ENCODE measurements at places on chromosomes 7 and 10.

- DNase-seq = peak; percentile 58
These were observed 122.4 kb downstream of the CLEC2L start for GRCh38 chr7:139645572-139646523.

GRCh38 chr7:31494421-31494820 is 19.5 kb upstream of the ITPRID1 start:
- DNase-seq = no peak

GRCh38 chr10:115814542-115814941 is 458.5 kb downstream of the GFRA1 start:
- DNase-seq = no peak

DNA sequence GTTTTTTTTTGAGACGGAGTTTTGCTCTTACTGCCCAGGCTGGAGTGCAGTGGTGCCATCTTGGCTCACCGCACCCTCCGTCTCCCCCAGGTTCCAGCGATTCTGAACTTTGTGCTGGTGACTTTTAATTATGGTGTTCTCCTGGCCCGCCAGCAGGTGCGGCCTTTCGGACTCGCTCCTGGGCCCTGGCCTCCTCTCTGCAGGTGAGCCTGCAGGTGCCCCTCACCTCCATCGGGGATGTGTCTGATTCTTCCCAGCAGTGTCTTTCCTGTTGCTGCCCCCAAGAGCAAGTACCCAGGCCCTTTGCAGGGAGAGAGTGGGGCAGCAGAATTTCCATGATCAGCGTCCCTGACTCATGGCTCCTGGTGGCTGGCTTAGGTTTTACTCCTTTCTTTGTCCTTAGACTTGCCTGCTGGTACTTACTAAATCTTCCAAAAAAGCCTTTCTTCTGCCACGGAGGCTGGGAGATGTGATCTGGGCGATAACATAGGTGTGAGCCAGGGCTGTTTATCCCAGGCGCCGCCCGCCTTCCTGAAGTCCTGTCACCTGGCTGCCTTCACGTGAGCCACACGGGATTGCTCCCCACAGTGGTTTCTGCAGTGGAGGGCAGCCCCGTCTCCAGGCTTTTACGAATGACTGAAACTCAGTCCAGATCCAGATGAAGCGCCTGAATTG is 10.7 kb downstream of the WIPI2 start:
- DNase-seq = no peak

GRCh38 chr7:28708033-28708951 is 249.8 kb downstream of the TRIL start:
- no peak for DNase-seq

GRCh38 chr10:84429926-84430520 is 101.6 kb downstream of the CCSER2 start:
- peak; percentile 71 for DNase-seq

DNA sequence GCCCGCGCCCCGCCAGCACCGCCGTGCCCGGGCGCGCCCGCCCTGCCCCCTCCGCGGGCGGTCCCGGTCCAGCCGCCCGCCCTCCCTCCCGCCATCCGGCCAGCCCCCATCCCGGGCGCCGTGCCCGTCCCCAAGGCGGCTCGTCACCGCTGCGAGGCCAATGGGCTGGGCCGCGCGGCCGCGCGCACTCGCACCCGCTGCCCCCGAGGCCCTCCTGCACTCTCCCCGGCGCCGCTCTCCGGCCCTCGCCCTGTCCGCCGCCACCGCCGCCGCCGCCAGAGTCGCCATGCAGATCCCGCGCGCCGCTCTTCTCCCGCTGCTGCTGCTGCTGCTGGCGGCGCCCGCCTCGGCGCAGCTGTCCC is at the start of gene HTRA1:
Gene HTRA1, plus strand, starts transcription at position 187 of the 362 bp plus-strand sequence. Its CDS starts 100 bp downstream, at position 287.
- peak; percentile 28 for DNase-seq

GRCh38 chr7:19113855-19114550 is 3.4 kb downstream of the TWIST1 start:
- no peak for DNase-seq

GRCh38 chr7:79465551-79465950 is 12.1 kb upstream of the MAGI2 start:
- DNase-seq = no peak

GRCh38 chr10:133445751-133446708 is 7.7 kb upstream of the SCART1 start:
- no peak for DNase-seq

GRCh38 chr7:47992446-47992845 is 13.0 kb upstream of the HUS1 start:
- no peak for DNase-seq

DNA sequence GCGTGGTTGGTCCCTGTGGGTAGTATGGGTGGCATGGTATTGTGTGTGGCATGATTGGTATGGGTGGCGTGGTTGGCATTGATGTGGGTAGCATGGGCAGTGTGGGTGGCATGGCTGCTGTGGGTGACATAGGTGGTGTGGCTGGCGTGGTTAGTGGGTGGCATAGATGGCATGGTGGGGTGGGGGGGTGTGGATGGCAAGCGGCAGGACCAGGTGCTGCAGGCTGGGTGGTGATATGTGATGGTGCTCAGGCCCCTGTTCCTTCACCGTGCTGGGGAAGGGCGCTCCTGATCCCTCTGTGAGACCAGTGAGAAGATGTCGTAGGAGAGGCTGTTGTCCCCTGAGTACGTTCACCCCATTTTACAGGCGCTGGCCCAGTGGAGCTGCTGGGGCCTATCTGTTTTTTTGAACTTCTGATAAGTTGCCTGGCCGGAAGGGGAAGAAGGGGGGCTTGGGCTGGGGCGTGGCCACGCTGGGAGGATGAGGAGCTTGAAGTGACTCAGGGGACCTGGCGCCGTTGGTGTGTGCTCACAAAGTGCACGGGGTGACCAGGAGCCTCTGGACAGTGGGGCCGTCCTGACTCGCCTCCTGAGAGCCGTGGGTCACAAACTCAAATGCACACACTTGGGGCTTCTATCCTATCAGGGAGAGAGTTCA is 17.5 kb downstream of the INPP5A start:
- DNase-seq = no peak

- no peak for DNase-seq
These were observed 171.8 kb downstream of the NEURL1 start for GRCh38 chr10:103665162-103665889.

DNA sequence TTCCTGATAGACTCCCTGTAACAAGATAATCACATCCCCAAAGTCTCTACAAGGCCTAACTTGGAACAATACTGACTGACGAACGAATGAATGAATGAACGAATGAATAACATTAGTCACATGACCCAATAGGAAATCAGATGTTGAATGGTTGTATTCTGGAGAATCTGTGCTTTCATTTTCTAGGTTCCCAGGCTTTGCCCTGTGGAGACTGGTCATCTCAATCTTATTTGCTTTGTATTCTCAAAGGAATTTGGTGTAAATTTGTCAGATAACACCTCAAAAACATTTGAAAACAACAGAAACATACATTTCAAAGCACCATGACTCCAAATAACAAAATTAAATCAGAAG is 69.6 kb upstream of the COL1A2 start:
- no peak for DNase-seq

GRCh38 chr10:73228247-73228646 is 18.8 kb downstream of the DNAJC9 start:
- no peak for DNase-seq

GRCh38 chr10:120606051-120606764 is 149.2 kb downstream of the PLPP4 start:
- no peak for DNase-seq

DNA sequence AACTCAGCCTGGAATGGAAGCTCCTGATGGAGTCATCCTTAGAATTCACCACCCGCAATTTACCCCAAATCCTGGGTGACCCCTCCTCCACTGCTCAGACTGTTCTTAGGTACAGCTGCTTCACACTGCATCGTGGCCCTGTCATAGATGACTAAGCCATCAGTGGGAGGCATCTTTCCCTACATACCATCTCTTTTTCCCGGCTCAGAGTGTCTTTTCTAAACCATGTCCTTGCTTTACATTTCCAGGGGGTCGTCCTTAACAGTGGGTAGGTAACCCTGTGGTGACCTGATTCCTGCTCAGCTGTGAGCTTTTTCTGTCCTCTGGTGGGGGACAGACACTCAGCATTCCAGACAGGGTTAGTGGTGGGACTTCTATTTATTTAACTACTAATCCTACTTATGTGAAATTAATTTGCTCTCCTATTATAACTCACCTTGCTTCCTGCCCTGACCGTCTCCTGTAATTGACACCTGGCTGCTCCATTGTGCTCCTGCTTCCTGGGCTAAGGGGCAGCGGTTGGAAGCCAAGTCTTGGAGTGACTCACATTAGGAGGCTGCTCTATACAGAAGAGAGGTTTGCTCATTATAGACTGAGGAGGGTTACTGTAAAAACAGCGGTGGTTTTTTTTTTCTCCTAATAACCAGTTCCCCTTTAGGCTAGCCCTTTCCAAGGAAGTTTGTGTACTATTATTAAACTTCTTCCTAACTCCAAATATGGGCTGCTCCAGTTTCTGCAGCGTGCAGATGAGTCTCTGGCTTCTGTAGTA is 40.6 kb downstream of the PYROXD2 start:
- peak; percentile 85 for DNase-seq

DNA sequence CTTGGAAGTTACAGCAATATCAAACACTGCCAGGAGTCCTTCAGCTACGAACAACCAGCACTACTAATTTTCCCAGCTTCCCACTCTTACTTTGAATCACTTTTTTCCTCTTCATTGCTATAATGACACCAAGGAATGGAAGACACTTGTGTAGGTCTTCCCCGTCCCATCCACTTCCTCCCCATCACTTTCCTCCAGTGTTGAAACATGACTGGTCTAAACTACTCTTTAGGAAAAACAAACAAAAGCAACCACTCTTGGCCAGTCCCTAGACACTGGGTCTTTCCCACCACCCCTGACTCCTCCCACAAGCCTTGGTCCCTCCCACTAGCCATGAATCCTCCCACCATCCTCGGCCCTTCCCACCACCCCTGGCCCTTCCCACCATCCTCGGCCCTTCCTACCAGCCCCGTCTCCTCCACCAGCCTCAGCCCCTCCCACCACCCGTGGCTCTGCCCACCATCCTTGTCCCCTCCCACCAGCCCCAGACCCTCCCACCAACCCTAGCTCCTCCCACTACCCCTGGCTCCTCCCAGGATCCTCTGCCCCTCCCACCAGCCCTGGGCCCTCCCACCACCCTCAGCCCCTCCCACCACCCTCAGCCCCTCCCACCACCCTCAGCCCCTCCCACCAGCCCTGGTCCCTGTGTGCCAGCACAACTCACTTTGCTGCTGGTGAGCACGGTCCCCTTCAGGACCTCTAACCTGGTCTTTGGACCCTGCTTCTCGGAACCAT is 68.5 kb downstream of the CXCL12 start:
- no peak for DNase-seq

DNA sequence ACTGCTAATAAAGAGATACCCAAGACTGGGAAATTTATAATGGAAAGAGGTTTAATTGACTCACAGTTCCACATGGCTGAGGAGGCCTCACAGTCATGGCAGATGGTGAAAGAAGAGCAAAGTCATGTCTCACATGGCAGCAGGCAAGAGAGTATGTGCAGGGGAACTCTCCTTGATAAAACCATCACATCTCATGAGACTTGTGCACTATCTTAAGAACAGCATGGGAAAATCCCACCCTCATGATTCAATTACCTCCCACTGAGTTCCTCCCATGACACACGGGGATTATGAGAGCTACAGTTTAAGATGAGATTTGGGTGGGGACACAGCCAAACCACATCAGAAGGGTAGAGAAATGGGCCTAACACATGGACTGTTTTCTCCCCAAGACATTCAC is 156.3 kb downstream of the CCDC71L start:
- DNase-seq = no peak

DNA sequence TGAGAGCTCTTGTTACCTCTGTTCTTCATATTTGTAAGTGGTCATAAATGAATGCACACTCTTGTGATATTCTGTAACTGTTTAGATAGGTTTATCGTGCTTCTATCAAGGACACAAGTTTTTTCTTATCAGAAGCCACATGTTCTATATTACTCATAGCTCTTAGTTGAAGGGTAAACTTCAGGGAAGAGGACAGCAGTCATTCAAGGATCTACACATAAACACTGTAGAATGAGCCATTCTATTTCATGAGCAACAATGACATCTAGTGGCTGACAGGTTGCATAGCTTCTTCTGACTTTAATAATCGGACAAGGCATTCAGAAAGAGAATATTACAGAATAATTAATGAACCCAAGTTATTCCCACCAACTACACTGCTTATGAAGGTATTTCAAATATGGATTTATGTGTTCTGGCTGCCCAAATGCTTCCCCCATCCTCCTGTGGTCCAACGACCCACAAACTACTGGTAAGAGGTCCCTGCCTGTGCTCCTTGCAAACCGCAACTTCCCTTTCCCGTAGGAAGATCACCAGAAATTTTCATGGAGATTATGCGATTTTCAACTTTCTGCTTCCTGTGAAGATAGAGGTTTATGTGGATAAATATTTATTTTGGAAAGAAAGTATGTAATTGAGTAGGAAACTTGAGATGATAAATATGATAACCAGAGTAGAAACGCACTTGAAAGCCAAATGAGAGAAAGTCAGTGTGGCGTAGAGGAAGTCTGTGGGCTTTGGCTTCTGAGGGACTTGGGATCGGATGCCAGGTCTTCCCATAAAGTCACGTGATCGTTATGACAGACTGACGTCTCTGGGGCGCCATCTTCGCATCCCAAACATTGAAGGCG is 16.8 kb upstream of the ABCB5 start:
- DNase-seq = peak; percentile 70

DNA sequence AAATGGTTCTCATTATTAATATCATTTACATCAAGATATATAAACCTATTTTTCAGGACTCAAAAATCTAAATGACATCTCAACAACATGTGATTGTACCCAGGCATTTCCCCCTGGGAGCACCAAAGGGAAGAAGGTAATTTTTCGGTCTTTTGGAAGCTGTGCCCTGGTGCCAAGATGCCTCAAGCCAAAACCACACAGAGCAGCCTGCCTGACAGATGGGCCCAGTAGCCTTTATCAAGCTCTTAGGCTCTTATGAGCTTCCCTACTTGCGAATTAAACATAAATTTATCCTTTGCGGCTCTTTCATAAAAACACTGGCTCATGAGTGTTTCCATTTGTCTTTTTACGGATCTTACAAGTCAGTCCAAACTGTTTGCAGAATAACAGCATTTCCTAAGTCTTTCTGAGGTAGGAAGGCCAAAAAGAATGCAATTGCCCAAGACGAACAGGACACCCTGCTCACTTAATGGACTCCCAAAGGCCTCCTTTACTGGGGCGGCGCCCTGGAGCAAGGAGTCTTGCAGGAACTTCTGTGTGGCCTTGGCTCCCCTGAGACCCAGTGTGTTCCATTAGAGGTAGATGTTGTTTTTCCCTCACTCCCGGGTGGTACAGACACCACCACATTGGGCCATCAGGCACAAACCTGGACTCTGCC is 4.1 kb upstream of the RASSF4 start:
- DNase-seq = no peak

GRCh38 chr10:3090914-3091787 is 23.8 kb downstream of the PFKP start:
- no peak for DNase-seq

GRCh38 chr10:91536111-91536510 is 96.8 kb downstream of the PPP1R3C start:
- DNase-seq = no peak

DNA sequence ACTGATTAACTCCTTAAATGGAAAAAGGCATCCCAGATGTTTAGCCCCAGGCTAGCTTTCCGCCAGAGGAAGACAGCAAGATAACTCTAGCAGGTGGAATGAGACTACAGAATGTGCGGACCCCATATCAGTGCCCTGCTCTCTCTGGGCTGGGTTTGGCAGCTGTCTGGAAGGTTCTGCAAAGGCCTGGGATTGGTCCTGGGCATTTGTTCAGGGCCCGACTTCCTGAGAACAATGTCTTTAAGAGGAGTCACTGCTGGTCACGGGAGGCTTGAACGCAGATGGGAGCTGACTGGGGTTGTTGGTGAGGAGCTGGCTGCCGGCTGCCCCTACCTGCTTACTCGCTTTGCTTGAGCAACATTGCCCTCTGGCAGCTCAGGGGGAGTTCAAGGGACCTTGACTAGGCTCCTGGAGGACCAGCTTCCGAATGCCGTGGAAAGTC is 130.6 kb upstream of the BTBD16 start:
- peak; percentile 55 for DNase-seq

GRCh38 chr7:44398953-44399574 is 73.7 kb upstream of the CAMK2B start:
- DNase-seq = peak; percentile 44
